ENCODE measurements at places on chromosomes 1 and 21.
A peak's percentile ranks its signal among the peaks of the same experiment; 100 is the strongest.

- DNase-seq, result no peak
These were observed 39.0 kb upstream of the USH2A start for GRCh38 chr1:216462066-216462775.

GRCh38 chr1:99133756-99134500 lies 129.3 kb upstream of the PLPPR5 start:
- DNase-seq, result no peak

- no peak for DNase-seq
These were observed 1.4 kb downstream of the NIT1 start for GRCh38 chr1:161119092-161119903.

DNA sequence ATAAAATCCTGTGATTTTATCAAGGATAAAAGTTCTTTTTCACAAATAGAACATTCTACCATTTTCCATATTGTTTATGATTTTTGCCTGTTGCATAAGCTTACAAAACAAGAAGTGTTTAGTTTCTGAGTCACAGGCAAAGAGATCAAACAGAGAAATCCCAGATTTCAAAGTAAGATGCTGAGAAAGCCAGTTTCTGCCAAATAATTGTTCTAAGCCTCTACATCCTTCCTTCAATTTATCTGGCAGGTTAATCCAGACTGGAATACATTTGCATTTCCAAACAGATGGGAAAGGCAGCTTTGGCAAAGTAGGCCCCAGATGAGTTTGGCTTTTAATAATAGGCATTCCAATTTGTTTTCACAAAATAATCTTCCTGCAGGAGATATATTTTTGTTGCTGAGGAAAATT lies 2.5 kb downstream of the SLC1A7 start:
- DNase-seq, result no peak

GRCh38 chr1:173023343-173023742 lies 27.4 kb downstream of the TNFSF18 start:
- DNase-seq, result no peak

DNA sequence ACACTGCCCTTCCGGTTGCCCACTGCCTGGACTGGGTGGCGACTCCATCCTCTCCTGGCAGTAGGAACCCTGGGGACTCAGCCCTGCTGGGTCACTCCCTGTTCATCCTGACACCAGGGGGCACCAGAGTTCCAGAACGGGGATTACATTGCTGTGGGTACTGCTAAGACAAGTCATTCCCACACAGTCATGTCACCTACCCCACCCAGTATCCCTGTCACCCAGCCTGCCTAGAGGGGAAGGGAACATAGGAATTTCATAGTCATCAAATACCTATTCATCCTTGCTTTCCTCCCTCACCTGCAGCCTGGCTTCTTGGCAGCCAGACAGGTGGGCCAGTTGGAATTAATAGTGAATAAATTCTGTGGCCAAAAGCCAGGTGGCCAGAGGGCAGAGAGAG lies 9.8 kb upstream of the SFN start:
- peak; percentile 26 for DNase-seq

- no peak for DNase-seq
These were observed 19.1 kb downstream of the CCN1 start for GRCh38 chr1:85599681-85600080.

GRCh38 chr1:220873868-220874655 lies 5.2 kb upstream of the HLX start:
- DNase-seq, result peak; percentile 61

- DNase-seq, result no peak
These were observed 14.7 kb downstream of the YTHDF2 start for GRCh38 chr1:28751315-28752060.

- DNase-seq, result no peak
These were observed 6.1 kb upstream of the ADORA1 start for GRCh38 chr1:203121186-203122015.

GRCh38 chr1:10467078-10467477 lies 5.3 kb downstream of the DFFA start:
- DNase-seq, result no peak

- no peak for DNase-seq
These were observed 53.5 kb downstream of the S1PR1 start for GRCh38 chr1:101290119-101290921.

DNA sequence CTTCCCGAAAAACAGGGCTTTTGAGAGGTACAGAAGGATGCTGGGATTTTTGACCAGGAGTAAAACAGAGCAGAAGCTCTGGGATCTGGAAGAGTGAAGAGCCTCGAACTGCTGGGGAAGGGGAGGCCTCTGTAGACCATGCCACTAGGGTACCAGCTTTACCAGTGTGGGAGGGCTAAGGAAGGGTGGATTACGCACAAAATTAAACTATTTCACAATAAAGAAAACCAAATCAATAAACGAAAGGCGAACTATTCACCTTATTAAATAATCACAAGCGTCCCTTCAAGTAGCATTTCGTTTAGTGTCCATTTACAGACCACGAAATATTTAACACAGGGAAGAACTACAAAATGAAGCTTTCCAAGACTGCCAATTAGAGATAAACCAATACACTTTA lies 723 bp downstream of the CZIB start:
- DNase-seq, result no peak

DNA sequence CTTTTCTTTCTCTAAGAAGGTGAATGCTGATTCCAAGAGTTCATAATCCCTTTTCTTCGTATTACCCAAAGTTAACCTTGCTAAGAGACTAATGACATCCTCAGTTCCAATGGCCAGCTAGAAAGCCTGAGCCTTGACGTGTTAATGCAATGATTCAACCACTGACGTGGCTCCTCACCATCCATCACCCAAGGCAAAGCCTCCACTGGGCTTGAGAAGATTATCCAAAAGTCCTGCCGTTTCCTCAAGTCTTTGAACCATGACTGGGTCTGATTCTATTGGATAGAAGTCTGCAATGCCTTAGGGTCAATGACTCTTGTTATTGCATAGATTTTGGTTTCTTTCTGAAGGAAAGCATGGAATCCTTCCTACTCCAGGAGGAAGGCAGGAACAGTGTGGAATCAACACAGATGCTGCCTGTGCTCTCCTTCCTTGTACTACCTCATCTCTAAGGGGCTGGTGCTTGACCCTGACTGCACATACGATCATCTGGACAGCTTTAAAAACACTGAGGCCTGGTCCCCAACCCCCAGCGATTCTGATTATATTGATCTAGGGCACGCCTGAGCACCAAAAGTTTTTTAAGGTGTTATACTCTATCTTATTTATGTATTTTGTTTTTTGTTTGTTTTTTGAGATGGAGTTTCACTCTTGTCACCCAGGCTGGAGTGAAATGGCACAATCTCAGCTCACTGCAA lies 69.3 kb upstream of the ANGPTL1 start:
- no peak for DNase-seq

- DNase-seq, result no peak
These were observed 1155.6 kb downstream of the AMY1C start for GRCh38 chr1:104905322-104905721.

- no peak for DNase-seq
These were observed 126.7 kb downstream of the PRRX1 start for GRCh38 chr1:170790651-170791071.

GRCh38 chr1:227447531-227447990 lies 115.8 kb upstream of the ZNF678 start:
- DNase-seq, result no peak

GRCh38 chr1:241355311-241356010 lies 1.5 kb downstream of the RGS7 start:
- DNase-seq, result no peak

GRCh38 chr1:35033346-35033745 lies 1.6 kb upstream of the ZMYM6 start:
- no peak for DNase-seq

GRCh38 chr1:245054105-245054504 lies 100.7 kb upstream of the KIF26B start:
- DNase-seq, result no peak

DNA sequence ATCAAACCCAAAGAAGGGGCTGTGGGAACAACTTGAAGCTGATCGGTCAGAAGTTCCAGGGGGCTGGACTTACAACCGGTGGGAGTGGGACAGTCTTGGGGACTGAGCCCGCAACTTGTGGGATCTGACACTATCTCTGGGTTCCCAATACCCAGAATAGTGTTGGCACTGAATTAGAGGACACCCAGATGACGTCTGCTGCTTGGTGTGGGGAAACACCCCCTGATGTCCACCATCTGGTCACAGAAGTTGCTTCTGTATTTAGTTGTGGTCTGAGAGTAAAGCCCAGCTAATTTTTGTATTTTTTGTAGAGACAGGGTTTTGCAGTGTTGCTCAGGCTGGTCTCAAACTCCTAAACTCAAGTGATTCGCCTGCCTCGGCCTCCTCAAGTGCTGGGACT lies 28.8 kb downstream of the SERBP1 start:
- no peak for DNase-seq

DNA sequence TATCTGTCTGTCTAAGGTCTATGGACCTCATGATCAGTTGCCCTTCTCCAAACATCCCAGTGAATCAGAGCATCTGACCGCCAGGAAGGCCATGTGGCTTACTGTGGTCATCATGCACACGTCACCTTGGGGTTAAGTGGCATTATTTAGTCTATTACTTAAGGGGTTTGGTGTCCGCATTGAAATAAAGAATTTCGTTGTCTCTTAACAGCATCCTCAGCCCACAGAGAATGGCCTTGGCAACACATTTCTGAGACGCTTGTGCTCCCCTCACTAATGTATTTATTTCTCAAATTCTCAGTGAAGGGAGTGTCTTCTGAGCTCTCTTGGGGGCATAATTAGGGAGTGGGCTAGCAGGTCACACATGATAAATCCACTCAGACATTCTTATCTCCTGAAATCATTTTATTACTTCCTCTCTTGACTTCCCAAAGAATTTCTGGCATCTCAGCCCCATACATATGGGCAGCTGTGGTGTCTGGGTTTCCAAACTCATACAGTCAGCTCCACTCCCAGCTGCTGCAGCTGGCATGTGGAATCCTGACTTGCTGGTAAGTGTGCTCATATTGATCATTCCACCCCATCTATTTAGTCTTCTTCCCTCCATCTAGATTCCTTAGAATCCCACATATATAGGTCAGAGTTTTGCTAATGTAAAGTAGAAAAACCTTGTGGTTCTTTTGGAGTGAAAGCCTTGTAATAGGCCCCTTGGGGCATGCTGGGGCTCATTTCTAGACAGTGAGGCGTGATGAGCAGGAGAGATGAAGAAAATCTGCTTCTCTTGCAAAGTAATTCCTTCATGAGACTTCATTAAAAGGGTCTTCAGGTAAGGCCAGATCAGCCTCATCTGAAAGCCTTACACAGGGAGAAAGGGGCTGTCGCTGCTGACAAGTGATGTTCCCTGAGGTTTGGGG lies 110.5 kb downstream of the HHAT start:
- DNase-seq, result no peak

DNA sequence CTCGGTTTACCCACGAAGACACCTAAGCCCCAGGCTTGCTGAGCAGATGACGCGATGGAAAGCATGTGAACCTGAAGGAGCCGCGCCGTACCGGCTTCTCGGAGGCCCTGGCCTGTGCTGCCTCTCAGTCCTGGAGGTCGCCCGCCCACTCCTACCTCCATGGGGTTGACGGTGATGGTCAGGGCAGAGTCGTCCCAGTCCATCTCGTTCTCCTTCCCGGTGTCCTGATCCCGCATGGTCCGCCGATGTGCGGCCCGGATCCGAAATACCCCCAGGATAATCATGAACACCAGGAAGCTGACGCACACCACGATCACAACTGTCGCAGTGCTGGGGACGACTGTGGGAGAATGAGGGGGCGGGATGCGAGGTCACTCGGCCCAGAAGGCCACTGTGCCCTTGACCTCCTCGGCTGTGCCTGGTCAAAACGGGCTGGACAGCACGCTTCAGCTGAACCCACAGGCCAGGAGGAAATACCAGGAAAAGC lies 79.6 kb downstream of the PIK3CD start:
- no peak for DNase-seq

GRCh38 chr1:14996133-14997050 lies 157.2 kb upstream of the TMEM51 start:
- DNase-seq, result no peak

DNA sequence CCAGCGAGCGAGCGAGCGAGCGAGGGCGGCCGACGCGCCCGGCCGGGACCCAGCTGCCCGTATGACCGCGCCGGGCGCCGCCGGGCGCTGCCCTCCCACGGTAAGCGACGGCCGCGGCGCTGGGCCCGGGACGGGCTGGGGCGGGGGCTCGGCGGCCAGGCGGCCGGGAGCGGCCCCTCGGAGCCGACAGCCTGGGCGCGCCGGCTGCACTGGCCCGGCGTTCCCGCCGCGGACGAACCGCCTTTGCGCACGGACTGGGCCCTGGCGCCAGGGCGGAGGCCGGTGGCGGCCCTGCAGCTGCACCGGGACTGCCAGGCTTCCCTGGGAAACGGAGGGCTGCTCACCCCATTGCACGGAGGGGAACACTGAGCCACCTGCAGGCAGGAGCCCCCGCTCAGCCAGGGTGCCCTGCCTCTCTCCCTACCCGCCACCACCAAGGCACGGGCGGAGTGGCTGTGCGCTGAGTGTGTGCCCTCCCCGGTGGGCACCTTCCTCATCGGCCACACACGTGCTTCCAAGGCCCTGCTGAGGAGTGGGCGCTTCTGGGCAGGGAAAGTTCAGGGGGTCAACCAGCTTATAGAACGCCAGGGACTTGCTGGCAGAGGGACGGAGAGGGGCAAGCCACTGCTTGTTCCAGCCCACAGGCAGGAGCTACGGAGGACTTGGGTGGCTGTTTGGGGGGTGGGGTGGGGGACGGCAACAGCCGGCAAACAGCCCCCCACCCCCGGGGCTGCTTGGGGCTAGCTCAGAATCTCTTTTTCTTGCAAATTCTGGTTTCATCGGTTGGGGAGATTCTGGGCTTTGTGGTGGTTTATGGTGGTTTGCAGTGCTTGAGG lies 532 bp downstream of the CSF1 start:
- DNase-seq, result no peak

DNA sequence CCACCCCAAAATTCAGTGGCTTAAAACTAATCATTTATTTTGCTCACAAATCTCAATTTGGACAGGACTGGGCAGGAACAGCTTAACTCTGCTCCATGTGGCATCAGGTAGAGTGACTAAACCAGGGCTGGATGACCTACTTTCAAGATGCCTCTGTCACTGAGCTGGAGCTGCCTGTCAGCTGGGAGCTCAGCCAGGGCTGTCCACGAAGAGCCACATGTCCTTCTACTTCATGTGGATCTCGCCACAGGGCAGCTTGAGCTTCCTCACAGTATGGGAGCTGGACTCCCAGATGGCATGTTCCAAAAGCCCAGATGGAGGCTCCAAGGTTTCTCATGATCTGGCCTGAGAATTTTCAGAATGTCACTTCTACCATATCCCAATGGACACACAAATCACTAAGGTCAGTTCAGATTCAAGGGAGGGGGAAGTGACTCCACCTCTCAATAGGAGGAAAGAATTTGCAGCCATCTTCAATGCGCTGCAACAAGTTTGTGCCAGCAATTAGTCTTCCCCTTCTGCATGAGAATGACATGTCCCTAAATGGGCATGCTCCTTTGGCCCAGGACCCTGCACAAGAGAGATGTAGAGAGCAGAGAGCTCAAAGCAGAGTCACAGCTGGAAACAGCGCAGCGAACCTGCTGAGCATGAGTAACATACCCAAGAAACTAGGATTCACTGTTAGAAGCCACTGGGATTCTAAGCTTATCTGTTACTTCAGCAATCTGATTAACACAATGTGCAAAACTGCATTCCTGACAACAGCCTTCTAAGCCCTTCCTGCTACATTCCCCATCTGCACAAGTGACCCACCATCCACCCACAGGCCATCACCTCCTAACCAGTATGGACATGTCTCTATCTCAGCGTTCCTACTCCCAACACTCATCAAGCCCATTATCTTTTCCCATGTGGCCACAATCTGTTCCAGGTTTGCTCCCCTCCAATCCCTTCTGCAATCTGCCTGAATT lies 17.0 kb downstream of the HLCS start:
- DNase-seq, result no peak
